Testis (tissue), 5 donors: ENCODE measurements at places on chromosomes 5 and 9. TPM values are rescaled to one million over a fixed set of nuclear protein-coding genes. Genes with fewer than 3 reads are reported as not detected.

GRCh38 chr5:148482697-148483462, 99.1 kb downstream of the FBXO38 start:
- DNase-seq: peak; percentile 77

CDC25C gene
- total RNA-seq: 23.7 TPM

C1QTNF2 gene
- 6.4 TPM for total RNA-seq

ARAP3 gene
- 4.0 TPM for total RNA-seq

DNA sequence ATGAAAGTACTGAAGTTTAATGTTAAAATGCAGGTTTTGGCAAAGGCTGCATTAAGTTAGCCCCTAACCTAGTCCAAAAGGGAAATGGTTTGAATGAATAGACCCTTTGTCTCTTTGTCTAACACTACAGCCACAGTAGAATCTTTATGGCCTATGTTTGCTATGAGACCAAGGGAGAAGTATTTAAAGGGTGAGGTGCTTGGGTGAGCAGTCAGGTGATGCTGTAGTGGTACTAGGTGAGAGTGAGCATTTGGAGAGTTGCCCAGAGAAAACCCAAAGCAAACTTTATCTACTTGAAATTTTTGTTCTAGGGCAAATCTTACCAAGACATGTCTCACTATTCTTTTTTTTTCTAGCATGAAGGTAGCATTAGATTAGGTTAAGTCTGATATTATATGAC, 1961.4 kb upstream of the WWC1 start:
- no peak for DNase-seq

DNA sequence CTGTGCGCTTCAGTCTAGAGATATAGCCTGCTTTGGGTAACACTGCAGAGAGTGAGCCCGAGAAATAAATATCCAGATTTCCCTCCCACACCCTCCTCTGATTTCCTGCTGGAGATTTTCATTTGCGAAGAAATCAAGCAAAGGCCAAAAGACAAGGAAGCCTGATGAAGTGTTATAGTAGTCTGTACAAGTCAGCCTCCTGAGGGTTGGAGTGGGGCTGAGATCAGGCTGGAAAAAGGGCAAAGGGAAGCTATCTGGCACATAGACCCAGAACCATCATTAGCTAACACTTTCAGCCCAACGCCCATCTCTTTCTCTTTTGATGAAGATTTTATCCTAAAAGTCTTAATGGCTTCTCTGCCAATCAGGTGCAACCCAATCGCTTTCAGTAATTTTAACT, 154.6 kb upstream of the SLC44A1 start:
- DNase-seq: no peak

EGFLAM gene
- 15.2 TPM for total RNA-seq

DNA sequence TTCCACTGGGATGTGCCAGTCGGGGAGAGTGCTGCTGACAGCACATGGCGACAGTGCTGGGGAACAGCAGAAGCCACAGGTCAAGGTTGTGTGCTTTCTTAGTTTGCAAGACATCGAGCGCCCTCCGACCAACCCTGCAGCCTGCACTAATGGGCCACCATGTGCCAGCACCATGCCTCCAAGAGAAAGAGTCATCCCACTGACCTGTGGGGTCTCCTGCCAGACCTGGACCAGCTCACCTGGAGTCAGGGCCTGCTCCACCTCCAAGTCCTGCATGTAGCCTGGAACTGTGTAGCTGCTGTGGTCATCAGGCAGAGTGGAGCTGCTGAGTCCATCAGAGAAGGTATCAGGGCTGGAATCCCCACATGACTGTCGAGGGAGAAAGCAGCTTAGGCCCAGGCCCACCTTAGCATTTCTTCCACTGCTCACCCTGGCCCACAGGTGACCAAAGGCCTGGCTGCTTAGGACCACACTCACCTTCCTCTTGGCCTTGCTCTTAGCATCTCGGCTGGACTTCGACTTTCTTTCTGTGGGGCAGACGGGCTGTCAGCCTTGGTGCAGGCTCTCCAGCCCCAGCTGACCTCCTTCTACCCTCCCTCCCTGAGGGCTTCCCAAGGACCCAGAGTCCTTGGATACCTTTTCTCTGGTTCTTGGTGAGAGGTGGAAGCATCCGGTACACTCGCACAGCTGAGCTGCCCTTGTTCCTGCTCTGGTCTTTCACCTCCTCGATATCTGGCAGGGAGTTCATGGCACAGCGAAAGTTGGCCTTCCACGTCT, 4.1 kb downstream of the IRF1 start:
- DNase-seq: peak; percentile 13

DNA sequence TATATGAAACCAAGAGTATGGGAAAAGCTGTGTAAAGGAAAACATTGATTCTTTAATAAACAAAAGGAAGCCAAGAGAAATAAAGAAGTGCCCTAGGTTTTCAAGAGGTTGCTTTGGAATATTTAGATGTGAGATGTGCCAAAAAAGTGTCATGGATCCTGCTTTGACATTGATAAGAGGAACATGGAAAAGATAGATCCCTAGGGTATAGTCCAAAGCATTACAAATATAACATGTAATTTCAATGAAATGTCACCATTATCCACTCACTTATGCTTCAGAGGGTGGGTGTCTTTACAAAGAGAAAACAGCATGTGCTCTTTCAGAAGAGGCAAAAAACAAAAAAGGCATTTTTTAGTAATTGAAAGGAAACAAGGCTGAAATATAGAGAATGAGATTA, 1196.7 kb downstream of the EFNA5 start:
- DNase-seq: no peak

DNA sequence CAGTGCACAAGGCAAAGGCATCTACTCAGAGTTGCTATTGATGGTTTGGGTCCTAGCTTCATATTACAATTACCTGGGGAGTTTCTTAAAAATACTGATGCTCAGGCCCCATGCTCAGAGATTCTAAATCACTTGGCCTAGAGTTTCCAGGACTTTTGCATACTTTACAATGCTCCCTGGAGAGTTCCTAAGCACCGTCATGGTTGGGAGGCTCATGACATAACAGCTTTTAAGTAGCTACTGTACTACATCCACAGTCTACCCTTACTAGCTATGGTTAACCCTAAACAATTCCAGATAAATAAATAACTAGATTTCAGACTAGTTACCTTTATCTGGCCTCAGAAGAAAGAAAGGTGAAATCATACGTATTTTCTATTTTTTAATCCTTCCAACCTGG, 414.4 kb downstream of the PDE4D start:
- DNase-seq: no peak

FOXD4L4 gene
- total RNA-seq: 0.62 TPM

DNA sequence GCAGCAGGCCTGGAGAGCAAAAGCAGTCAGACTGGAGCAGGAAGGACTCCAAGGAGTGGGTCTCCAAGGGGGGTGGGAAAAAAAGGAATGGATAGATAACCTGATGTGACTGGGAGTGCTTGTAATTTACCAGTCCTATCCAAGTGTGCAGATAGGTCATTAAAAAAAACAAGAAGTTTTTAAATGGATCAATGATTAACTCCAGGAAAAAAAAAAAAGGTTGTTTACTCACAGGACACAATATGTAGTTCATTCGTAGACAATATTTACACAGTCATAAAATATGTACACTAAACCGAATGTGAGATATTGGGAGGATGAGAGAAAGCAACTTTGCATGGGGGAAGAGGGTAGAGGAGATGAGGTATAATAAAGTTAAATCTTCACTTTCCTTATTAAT, 20.4 kb downstream of the ZBTB5 start:
- no peak for DNase-seq

GRCh38 chr9:122402874-122403273, 32.0 kb downstream of the PTGS1 start:
- DNase-seq: no peak

GRCh38 chr5:63768221-63768620, 194.0 kb downstream of the HTR1A start:
- DNase-seq: no peak

GRCh38 chr5:30607301-30607894, 586.1 kb upstream of the CDH6 start:
- DNase-seq: no peak
